Stimulated activated CD8-positive, alpha-beta memory T cell treated with anti-CD3 and anti-CD28 coated beads, Interleukin-4, amount 100 ng/mL, for 4 hours (primary cell): ENCODE measurements at places on chromosomes 5 and 9.

DNA sequence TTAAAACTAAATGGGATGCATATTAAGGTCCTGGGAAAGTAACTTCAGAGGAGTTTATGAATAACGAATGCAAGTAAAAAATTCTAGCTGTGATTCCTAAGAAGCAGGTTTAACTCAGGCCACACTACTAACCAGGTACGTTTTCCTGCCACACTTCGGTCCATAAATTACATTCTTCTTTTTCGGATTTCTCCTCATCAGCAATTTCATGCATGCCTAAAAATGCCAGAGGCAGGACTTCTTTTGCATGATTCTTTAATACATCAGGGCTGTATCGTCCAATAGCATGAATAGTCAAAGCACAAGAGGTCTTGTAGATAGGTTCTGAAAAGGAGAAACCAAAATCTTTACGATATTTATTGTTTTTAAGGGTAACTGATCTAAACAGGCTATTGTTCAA is 42.3 kb upstream of the OR2K2 start:
- no peak for DNase-seq

- DNase-seq: no peak
Measured at GRCh38 chr5:67435032-67435431, 238.4 kb upstream of the CD180 start.

GRCh38 chr5:53246042-53246836 is 136.7 kb upstream of the MOCS2 start:
- no peak for DNase-seq

- no peak for DNase-seq
Measured at GRCh38 chr5:13746026-13746425, 198.5 kb downstream of the DNAH5 start.

GRCh38 chr9:132001567-132001966 is 78.1 kb downstream of the MED27 start:
- DNase-seq: no peak

GRCh38 chr5:71475788-71476384 is 20.4 kb downstream of the BDP1 start:
- DNase-seq: no peak

GRCh38 chr5:58114324-58114723 is 345.6 kb downstream of the PLK2 start:
- no peak for DNase-seq

- no peak for DNase-seq
Measured at GRCh38 chr5:169013846-169014245, 287.1 kb downstream of the SLIT3 start.

DNA sequence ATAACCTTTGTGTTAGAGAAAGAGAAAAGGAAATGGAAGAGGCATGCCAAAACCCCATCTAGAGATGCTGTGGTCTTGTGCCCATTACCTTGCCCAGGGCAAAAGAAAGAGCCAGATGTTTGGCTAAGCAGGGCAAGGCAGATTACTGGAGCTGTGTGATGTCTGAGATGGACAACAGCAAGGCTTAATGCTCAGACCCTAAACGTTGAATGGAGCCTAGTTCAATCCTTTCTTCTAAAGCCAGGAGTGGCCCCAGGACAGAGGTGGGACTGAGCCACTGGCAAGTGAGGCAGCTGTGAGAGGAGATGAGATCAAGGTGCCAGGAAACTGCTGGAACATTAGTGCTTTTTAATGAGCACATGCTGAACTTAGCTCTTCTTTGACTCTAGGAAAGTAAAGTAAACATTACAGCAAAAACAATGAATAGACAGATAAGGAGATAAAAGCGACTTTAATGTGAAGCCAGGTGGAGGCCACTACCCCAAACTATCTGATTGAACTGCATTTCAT is 143.0 kb upstream of the EGFLAM start:
- DNase-seq: no peak

DNA sequence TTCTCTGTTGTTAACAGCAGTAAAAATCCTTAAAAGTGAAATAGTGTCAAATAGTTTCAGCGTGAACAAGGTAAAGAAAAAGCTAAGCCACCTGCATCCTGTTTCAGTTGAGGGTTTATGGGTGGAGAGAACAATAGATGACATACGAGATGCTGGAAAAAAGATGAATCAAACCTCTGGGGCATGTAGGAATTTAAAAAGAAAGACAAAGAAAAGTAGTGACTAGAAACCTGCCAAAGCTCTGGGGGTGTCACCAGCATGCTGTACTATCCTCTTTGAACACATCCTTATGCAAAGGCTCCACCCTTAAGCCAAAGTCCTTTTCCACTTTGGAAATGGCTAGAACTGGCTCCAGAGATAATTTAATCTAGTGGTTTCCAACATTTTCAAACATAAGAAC is 22.2 kb downstream of the SCAI start:
- no peak for DNase-seq

GRCh38 chr9:92187390-92187789 is 72.2 kb upstream of the SPTLC1 start:
- DNase-seq: no peak

DNA sequence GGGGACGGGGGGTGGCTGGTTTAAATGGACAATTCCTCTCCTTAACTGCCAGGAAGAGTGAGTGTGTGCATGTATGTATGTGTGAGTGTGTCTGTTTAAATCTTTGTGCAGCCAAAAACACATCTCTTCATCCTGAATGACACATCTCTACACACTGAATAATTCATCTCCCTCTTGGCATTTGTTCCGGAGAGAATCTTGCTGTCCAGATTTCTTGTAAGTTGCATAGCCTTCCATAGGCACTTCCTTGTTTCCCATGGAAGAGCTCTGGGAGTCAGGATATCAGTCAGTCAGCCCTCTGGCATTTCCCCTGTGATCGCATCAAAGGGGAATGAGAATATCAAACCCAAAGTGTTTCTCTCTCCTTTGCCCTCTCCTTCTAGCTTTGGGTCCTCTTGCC is 74.7 kb downstream of the WWC1 start:
- no peak for DNase-seq

- DNase-seq: no peak
Measured at GRCh38 chr5:157273131-157273556, 7.2 kb downstream of the CYFIP2 start.
